ENCODE measurements at places on chromosomes 6 and 20.

GRCh38 chr20:53829255-53829723 is 235.7 kb upstream of the ZNF217 start:
- DNase-seq, result peak; percentile 76

DNA sequence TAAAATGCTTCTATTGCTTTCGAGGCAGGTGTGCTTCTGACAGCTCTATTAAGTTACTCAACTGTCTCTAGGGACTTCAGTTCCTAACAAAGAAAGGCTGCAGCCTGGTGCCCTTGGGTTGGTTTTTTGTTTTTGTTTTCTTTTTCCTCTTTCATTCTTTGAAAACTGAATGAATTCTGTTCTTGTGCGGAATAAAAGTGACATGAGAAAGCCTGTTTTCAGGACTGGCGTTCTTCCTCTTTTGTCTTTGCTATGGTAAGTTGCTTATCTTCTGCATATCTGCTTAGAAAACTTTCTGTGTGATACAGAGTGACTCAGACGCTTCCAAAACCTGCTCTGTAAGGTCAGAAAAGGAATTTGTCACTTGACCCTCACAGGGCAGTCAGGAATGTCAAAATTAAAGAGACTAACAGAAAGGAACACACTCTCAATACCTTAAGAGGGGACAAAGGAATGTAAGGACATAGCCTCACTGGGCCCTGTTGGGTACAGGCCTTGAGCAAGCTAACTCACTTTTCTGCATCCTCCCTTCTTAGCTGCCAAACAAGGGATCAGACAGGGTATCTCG is 56.2 kb upstream of the NHSL1 start:
- DNase-seq, result no peak

DNA sequence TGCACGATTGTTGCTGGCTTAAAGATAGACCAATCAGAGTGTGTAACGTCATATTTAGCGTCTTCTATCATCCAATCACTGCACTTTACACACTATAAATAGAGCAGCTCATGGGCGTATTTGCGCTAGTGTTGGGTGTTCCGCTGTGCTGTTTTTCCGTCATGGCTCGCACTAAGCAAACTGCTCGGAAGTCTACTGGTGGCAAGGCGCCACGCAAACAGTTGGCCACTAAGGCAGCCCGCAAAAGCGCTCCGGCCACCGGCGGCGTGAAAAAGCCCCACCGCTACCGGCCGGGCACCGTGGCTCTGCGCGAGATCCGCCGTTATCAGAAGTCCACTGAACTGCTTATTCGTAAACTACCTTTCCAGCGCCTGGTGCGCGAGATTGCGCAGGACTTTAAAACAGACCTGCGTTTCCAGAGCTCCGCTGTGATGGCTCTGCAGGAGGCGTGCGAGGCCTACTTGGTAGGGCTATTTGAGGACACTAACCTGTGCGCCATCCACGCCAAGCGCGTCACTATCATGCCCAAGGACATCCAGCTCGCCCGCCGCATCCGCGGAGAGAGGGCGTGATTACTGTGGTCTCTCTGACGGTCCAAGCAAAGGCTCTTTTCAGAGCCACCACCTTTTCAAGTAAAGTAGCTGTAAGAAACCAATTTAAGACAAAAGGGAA is 57.9 kb downstream of the TRIM38 start:
- peak; percentile 90 for DNase-seq

GRCh38 chr6:158849899-158850806 is 31.0 kb upstream of the EZR start:
- peak; percentile 68 for DNase-seq

GRCh38 chr6:10962673-10963072 is 75.8 kb downstream of the SYCP2L start:
- DNase-seq, result peak; percentile 33

DNA sequence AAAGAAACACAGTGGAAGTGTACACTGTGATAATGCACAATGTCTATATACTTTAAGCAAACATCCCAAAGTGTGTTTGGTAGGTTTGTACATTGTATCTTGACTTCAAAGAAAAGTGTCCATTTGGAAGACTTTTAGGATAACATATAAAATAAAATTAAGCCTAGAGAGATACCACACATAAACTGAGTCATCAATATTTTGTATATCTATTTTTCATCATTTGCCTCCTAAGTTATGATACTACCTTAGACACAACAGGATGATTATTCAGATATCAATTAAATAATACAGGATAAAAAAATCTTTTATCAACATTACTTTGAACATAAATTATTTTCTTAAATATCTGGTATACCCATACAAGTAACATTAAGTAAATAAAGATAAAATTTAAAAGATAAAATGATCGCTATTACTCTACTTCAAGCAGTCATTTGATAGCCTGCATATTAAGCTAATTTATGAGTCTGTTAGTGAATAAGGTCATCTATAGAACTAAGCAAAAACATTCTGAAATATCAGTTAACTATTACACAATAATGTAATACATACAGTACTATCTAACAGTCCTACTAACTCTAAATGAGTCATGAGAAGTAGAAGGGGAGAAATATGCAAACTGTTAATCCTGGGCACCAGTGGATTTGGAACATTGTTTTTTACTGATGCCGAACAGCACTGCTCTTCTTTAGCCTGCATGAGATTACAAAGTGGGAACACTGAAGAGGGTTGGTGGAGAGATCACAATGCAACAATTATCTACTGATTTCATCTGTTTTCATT is 158.4 kb upstream of the SIM1 start:
- no peak for DNase-seq

DNA sequence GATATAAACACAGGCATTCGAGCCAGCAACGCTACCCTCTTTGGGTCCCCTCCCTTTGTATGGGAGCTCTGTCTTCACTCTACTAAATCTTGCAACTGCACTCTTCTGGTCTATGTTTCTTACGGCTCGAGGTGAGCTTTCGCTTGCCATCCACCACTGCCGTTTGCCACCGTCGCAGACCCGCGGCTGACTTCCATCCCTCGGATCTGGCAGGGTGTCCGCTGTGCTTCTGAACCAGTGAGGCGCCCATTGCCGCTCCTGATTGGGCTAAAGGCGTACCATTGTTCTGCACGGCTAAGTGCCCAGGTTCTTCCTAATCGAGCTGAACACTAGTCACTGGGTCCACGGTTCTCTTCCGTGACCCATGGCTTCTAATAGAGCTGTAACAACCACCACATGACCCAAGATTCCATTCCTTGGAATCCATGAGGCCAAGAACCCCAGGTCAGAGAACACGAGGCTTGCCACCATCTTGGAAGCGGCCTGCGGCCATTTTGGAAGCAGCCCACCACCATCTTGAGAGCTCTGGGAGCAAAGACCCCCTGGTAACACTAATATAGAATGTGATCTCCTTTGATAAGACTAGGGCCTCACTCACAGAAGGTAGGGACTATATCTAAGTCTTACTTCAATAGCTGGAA is 973 bp downstream of the UBD start:
- DNase-seq, result no peak

- DNase-seq, result no peak
Observed at GRCh38 chr6:57183336-57183735, 11.2 kb downstream of the BAG2 start.

DNA sequence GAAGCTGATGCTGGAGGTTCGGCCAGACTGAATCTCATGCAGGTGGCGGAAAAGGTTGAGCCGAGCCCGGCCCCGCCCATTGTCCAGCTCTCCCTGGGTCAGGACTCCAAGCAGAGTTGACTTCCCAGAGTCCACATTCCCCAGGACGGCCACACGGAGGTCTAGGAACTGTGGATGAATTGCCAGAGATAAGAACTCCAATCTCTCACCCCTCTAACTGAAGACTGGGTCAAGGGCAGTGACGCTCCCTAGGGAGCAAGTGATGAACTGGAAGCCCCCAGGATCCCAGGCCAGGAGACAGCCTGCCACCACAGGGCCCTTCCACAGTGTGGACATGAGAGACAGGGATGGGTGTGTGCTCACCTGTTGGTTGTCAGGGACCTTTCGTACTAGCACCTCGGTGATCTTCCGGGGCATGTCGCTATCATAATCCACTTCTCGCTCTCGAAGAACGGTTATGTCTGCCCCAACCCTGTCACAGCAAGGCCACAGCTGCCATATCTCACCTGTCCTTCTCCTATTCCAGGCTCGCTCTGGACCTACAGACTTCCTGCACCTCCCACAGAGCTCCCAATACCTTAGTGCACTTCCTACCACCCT is 3.6 kb downstream of the GTPBP2 start:
- DNase-seq, result no peak

DNA sequence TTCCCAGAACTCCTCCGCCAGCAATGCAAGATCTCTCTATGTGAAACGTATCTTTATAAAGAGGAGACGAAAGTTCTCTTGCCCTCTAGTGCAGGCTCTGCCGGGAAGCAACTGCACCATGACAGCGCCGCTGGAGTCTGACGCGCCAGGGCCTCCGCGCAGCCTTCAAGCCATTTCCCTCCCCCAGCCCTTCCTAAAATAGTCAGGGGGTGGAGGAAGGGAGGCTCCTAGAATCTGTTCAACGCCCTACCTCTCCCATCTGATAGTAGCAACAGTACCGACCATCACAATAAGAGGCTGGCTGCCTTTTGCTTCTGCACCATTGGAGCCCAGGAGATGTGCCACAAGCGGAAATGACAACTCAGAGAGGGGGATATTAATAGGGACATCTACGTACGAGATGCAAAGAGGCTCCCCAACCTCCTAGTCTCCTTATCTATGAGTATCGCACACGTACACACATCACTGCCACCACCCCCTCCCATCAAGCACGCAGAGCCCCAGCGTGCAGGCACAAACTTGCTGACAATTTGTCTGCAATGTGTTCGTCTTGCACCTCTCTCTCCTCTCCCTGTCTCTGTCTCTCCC is 1.0 kb downstream of the SYNE1 start:
- no peak for DNase-seq

DNA sequence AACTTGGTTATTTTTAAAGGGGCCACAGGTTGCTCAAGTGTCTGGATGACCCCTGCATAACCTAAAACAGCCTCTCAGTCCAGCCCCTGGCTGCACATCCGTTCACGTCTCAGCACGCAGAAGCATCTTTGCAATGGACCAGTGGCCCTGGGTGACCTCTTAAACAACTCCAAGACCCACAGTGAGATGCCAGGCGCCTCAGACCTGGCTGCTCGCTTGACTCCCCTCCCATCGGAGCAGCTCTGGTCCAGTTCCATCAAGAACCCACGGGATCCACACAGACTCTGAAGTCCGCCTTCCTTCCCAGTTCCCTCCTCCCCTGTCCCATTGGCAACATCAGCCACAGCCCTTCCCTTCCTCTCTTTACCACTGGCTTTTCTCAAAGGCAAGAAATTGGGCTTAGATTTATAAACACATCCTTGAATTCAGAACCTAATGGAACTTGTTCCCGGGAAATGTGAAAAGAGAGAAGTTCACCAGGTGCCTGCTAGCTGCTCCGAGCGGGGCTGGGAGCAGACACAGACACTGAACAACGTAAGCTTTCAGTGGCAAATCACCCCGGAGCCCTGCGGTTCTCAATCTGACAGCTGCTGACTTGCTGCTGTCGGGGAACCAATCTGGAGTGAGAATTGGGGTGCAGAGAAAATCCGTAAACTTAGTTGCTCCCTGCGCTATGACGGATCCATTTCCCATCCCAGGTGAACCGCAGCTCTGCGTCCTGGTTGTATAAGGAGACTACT is 39.6 kb upstream of the MPC1 start:
- DNase-seq, result no peak

- DNase-seq, result peak; percentile 29
Observed at GRCh38 chr6:55034752-55035151, 139.6 kb upstream of the HCRTR2 start.

DNA sequence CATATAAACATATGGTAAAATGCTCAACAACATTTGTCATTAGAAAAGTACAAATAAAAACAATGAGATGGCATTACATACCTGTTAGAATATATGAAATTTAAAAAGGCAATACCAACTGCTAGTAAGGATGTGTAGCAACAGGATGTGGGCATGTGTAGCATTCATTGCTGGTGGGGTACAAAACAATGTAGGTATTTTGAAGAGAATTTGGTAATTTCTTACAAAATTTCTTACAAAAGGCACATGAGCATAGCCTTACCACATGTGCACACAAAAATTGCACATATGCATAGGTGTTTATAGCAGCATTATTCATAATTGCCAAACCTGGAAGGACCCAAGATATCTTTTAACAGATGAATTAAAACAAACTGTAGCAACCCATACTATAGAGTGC is 1355.1 kb upstream of the CITED2 start:
- DNase-seq, result no peak

GRCh38 chr6:106475284-106475683 is 114.8 kb downstream of the CRYBG1 start:
- DNase-seq, result no peak

GRCh38 chr6:170407200-170407599 is 100.6 kb downstream of the FAM120B start:
- no peak for DNase-seq

- no peak for DNase-seq
Observed at GRCh38 chr6:76639941-76640340, 567.5 kb upstream of the IMPG1 start.

- no peak for DNase-seq
Observed at GRCh38 chr6:169145496-169145895, 108.2 kb downstream of the THBS2 start.

- no peak for DNase-seq
Observed at GRCh38 chr6:33962246-33963027, 158.6 kb upstream of the MLN start.

- no peak for DNase-seq
Observed at GRCh38 chr20:34124469-34125249, 12.6 kb upstream of the EIF2S2 start.

- DNase-seq, result peak; percentile 81
Observed at GRCh38 chr20:4795394-4795793, 73.7 kb downstream of the PRND start.

- peak; percentile 65 for DNase-seq
Observed at GRCh38 chr20:40562031-40562430, 127.0 kb downstream of the MAFB start.

- no peak for DNase-seq
Observed at GRCh38 chr6:125945378-125946141, 11.0 kb upstream of the HINT3 start.

GRCh38 chr6:1170794-1171193 is 141.1 kb upstream of the FOXQ1 start:
- DNase-seq, result no peak

DNA sequence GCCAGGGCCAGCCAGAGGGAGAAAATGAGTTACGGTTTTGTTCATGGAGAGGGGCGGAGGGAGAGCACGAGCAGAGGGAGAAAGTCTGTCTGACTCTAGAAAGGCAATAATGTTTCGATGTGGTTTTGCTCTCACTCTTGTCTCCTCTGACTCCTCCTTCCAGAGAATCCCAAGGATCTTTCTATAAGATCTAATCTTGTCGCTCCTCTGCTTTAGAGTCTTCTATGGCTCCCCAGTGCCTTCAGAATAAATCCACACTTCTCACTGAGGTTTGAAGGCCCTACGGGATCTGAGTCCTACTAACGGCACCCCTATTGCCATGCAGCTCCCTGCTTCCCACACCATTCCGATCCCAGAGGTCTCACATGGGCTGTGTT is 66.8 kb downstream of the KCNB1 start:
- DNase-seq, result no peak

GRCh38 chr6:157656437-157656997 is 166.5 kb upstream of the SNX9 start:
- DNase-seq, result no peak

GRCh38 chr6:21045135-21045700 is 511.0 kb downstream of the CDKAL1 start:
- DNase-seq, result no peak

GRCh38 chr6:3428247-3428646 is 28.6 kb downstream of the SLC22A23 start:
- DNase-seq, result no peak

GRCh38 chr20:53923566-53924369 is 146.6 kb downstream of the BCAS1 start:
- peak; percentile 37 for DNase-seq

- no peak for DNase-seq
Observed at GRCh38 chr20:12054556-12054955, 136.9 kb downstream of the BTBD3 start.
